NCI-H1436 (cell line): ENCODE measurements at places on chromosomes 3 and 15.

DNA sequence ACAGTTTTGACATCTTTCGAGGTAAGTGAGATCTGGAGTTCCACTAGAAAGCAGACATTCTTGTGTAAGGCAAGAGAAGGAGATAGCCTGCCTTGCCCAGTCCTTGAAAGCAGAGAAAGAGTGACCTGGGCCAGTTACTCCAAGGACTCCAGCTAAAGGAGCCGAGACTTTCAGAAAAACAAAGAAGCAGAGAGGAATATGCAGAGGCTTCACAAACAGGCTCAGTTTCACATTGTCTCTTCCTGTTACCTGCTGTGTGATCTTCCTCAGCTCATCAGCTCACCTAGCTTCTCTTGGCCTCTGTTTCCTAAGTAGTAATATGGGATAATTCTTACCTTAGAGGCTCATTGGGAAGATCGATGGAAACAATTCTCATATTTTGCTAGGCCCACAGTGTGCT lies 81.0 kb downstream of the CDC25A start:
- no peak for DNase-seq

DNA sequence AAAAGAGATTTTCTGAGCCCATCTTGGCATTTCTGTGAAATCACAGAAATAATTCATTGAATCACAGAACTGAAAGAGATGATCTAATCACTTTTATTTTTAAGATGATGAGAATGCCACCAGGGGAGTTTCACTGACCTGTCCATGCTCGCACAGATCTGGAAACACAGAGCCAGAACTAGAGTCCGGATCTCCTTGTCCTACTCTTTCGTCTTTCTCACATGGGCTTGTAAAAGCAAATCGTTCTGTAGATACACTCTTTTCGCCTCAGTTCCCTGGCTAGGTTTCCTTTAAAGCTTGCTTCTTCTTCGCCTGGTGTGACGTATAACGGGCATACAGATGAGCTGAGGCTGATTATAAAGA lies 122.5 kb upstream of the SPRED1 start:
- DNase-seq = no peak

DNA sequence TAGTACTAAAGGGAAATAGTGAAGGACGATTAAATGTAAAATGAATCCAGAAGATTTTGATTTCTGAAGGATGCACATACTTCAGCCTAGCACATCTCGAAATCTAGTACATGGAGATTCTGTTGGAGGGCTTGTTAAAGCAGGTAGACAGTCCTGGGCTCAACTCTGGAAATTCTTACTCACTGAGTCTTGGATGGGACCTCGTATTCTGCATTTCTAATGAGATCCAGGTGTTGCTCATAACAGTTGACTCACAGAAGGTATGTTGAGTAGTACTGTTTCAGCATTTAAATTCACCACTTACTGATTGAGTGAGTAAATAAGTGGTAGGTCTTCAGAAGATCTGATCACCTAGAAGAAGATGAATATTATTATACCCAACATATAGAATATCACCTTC lies 623.4 kb upstream of the SGO1 start:
- no peak for DNase-seq

DNA sequence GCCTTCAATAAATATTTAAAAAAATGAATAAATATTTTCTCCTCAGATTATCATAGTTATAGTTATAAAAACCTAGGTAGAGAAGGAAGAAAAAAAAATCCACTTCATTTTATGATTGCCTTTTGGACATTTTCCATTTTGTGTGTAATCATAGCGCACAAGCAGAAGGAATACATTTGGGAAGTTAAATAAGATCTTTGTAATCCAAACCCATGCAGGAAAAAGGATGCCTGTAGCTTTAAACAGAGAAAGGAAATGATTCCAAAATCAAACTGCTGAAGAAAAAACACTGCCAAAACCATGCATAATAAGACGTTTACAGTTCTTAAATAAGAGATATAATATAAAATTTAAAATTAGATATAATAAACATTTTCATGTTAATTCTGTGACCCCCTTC lies 7.4 kb upstream of the CCDC54 start:
- no peak for DNase-seq

- no peak for DNase-seq
These were observed 392.0 kb downstream of the IL20RB start for GRCh38 chr3:137349557-137350348.

- no peak for DNase-seq
These were observed 62.6 kb upstream of the IQSEC1 start for GRCh38 chr3:13135811-13136321.

GRCh38 chr3:150503402-150504099 lies 42.7 kb downstream of the SERP1 start:
- no peak for DNase-seq

DNA sequence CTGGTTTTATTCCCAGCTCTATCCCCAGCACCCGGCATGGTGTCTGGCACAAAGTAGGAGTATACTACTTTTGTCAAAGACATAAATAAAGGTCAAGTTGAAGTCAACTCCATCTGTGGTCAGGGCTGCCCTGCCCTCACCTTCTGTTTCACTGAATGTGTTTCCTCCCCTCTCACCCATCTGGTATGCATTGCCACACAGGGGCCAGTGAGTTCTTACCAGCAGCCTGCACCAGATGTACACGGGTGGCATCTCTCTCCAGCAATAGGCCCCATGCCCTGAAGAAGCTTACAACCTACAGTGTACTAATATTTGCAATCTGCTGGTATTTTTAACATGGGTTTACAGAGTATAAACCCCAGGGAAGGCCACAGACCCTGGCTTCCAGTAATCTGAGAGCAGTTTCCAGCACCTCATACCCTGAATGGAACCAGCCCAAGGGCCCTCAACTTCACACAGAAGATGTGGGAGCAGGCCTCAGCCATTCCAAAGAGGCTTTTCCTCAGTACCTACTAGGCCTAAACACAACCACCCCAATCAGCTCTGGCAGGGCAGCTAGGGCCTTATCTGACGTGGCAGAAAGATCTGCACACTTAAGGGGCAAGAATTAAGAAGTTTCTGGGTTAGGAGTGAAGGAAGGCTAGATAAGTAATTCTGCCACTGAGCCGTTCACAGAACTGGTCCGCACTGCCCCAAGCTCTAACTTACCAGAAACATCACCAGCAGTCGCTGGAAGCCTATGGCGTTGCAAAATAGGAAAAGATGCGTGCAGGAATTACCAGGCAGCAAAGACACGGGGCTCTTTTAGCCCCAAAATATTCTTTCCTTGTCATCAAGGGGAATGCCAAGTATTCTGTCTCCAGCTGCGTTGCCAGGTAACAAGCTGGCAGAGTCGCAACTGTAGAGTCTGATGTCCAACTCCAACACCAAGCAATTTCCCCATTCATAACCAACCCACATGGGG lies 2.1 kb downstream of the IDH2 start:
- no peak for DNase-seq

DNA sequence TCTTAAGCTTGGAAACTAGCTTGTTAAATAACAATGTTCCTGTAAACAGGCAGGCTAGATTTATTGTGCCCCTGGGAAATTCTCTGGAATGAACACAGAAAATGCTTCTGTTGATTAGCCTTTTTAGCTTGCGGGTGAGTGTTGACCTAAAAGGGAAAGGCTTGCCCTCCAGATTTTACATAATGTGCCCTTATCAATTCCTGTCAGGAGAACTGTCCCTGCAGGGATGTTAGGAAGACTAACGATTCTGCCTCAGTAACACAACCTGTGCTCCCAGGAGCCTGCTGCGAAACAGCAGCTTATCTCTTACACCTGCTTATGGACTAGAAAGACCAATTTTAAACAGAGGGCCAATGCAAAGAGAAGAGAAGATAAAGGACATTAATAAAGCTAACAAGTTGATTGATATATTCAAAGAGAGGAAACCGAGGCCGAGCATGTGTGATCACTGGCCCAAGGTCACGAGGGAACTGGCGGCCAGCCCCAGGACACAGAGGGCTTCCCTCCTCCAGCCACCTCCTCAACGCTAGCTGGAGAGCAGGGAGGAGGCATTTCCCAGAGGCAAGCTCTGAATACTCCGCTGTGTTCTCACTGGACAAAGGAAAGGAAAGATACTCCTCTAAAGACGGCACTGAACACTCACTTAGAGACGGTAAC lies 48.4 kb upstream of the TJP1 start:
- peak; percentile 14 for DNase-seq

GRCh38 chr15:90607361-90607760 lies 77.6 kb downstream of the CRTC3 start:
- DNase-seq = no peak

GRCh38 chr3:21533002-21533401 lies 218.0 kb downstream of the ZNF385D start:
- DNase-seq = no peak

DNA sequence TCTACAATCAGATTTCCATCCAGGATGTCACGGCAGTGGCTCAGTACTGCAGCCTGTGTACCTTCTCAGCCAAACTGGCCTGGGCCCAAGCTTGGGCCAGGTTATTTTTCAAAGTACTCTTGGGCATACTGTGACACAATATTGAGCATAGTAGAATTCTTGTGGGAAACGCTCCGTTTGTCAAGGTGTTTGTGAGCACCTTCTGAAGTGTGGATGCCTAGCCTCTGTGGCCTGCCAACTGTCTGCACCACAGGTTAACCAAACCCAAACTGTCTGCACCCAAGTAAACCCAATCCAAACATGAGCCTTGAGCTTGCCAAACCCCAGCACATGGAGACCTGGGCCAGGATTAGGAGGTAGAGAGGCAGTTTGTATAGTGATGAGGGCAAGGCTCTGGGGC lies 25.4 kb downstream of the CTDSPL start:
- DNase-seq = no peak

GRCh38 chr3:180306155-180306554 lies 269.4 kb upstream of the PEX5L start:
- DNase-seq = no peak

DNA sequence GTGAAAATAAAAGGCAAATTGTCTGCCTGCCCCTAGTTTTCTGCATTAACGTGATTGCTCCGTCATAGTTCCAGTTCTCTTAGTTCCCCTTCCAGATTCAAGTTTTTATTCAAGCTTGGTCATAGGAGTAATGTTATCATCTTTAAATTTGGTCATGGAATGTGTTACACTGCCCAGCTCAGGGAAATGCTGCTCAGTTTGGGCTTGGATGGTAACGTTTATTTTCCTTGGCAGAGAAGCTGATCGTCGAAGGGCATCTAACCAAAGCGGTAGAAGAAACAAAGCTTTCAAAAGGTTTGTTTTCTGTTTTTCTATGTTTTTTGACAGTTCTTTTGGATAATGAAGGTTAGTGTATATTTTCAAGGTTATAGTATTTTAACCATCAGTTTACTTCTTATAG lies 118.4 kb upstream of the FLNB start:
- DNase-seq = no peak

GRCh38 chr3:40116478-40117177 lies 192.9 kb upstream of the EIF1B start:
- no peak for DNase-seq

DNA sequence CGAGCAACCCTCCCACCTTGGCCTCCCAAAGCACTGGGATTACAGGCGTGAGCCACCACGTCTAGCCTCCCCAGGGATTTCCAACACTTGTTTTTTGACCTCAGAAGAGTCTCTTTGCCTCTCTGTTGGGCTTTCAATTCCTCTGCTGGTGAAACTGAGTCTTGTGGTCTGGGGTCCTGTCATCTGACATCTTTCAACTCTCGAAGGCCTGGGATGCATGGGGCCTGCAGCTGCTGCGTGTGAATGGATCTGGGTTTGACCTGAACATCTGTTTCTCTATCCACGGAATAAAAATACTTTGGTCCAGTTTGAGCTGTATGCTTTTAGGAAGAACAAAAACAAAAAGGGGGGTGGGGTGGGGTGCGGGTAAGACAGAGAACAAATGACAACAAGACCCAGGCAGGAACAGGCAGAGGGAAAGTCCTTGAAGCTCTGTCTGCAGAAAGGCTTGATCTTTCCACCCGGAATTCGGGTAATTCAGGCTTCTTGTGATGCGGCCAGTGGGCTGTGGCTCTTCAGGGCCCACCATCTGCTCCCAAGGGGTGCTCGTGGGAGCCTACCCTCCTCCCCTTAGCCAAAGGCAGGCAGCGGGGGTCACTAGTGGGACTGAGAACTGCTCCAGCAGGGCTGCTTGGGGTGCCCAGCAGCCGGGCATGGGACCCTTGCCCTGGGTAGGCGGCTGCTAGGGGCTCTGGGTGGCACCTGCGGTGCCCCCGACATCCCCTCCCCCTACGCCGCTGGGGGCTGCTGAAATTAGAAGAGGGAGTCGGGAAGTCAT lies 71.5 kb downstream of the SLC12A8 start:
- DNase-seq = no peak

GRCh38 chr3:185532901-185533300 lies 19.5 kb downstream of the LIPH start:
- no peak for DNase-seq

- DNase-seq = no peak
These were observed 34.9 kb upstream of the ACAD9 start for GRCh38 chr3:128844502-128844901.

- no peak for DNase-seq
These were observed 106.5 kb downstream of the ASB7 start for GRCh38 chr15:100708916-100709315.

- DNase-seq = no peak
These were observed 4.7 kb upstream of the CALML4 start for GRCh38 chr15:68209735-68210408.

GRCh38 chr3:21345382-21345976 lies 405.5 kb downstream of the ZNF385D start:
- DNase-seq = no peak

DNA sequence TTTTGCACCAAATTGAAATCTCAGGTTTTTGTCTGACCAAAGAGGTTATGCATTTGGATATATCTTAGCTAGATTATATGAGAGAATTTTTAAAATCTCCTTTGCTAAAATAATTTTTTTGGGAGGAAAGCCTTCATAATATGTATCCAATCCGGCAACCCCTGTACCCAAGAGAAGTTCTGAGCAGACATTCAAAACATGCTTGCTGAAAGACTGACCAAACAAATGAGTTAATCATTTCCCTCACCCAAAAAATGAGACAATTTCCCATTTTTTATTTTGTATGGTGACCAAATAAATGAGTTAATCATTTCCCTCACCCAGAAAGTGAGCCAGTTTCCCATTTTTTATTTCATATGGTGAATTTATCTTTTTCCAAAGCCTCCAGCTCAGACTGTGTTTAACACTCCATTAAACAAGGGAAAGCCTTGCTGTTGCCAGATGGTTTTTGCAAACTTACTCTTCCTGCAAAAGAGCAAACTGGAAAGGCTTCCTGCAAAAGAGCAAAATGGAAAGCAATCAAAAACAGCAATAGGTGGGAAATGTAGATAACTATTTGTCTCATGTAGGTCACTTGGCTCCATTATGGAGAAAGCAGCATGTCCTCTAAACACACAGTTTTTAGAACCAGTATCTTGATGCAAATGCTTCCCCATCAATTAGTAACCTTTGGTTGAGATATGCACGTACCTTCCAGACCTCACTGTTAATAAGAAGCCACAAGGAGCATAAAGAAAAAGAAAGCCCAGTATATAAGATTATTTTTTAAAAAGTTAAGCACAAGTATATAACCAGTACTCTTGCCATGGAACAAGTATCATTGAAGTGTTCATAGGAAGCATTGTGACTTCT lies 78.4 kb upstream of the OSTN start:
- no peak for DNase-seq

- no peak for DNase-seq
These were observed 315.0 kb upstream of the NR2E3 start for GRCh38 chr15:71495398-71495780.

GRCh38 chr3:93969443-93969842 lies 4.3 kb downstream of the PROS1 start:
- no peak for DNase-seq

- DNase-seq = no peak
These were observed 229.1 kb downstream of the EPHB1 start for GRCh38 chr3:135023996-135024658.
